ENCODE measurements at places on chromosomes 5 and 9.

- no peak for DNase-seq
Observed at GRCh38 chr5:133939668-133940067, 28.8 kb downstream of the C5orf15 start.

DNA sequence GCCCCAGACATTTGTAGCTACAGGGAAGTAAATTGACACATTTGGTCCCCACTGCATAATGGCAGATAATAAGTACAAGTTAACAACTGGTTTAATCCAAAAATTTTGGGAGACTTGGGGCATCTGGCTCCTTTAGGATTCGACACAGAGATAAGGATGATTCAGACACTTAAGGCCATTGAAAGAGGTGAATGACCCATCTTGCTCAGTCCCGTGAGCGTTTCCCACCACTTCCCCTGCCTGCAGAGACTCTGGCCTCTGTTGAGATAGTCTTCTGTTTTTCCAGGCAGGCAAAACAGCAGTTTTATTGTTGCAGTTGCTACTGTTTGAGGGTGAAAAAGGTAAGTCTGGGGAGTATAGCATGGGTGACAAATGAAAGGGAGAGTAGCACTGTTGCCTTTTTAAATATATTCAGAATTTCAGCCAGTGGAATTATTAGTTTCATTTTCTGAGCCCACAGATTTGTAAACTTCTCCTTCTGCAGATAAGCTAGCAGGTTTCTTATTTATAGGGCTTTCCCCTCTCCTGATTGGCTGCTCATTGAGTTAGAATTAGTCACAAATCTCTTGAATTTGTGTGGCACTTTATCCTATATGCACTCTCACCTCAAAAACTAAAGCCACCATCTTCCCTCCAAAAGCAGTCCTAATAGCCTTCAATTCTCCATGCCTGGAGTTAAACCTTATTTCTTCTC lies 19.3 kb downstream of the ACO1 start:
- no peak for DNase-seq

- no peak for DNase-seq
Observed at GRCh38 chr9:4197548-4197947, 102.3 kb downstream of the GLIS3 start.

DNA sequence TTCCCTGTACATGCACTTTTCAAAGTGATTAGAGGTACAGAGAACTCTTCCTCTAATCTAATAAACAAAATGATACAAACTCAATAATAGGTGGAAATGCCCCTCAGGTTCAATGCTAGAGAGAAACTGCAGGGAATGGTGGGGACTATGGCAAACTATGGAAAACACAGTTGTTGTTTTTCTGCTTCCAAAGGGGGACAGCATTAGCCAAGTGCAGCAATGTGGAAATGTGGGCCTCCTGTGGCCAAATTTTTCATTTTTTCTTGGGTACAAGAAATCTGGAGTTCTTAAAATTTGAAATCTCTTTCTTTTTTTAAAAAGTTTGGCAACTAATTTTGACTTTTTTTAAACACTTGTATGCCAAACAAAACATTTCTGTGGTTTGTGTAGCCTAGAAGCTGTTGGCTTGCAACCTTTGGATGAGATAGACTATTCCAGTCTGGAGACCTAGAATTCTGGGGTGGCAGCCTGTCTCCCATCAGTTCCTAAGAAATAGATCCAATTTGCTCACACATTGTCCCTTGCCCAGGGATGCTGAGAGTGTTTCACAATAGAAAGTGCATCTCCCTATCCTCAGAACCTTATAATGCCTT lies 218.6 kb downstream of the PAPPA start:
- no peak for DNase-seq

- DNase-seq: peak; percentile 36
Observed at GRCh38 chr5:145943674-145944121, 7.3 kb downstream of the SH3RF2 start.

All from fibroblast of skin of scalp (primary cell).